ENCODE measurements at places on chromosomes 11 and 22.

- no peak for DNase-seq
Observed at GRCh38 chr11:71537537-71537936, 288 bp upstream of the KRTAP5-8 start.

GRCh38 chr11:130455483-130456127 is 7.2 kb downstream of the ADAMTS15 start:
- no peak for DNase-seq

DNA sequence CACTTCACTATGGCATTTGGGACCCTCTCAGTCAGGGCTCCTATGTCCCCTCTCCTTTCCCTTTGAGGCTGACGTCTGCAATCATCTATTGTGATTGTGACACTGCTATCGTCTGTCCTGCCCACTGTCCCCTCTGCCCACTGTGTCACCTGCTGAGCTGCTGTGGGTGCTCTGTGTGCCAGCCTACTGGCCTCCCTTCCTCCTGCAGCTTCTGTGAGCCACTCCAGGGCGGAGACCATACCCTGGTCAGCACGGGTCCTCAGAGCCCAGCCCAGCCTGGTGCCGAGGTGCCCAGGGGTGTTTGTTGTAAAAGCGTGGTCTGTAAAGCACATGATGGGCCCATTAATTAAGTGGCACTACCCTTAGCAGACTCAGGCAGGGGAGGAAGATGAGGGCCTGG is 29.4 kb downstream of the MPPED1 start:
- no peak for DNase-seq

DNA sequence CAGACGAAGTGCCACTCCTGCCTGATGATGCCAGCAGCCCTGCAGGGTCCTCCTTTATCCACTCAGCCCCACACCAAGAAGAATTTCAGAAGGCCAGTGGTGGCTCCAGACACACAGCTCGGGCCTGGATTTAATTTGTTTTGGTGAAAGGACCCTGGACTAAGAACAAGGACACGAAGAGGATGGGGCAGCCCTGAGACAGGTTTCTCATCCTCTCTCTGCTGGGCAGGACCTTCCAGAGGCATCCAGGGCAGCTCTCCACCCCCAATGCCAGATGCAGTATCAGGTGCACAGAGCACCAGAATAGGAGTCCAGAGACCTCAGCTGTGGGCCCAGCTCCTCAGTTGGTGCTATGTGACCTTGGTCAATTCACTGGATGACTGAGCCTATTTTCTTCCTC is 72.0 kb downstream of the TRIM29 start:
- DNase-seq: no peak

GRCh38 chr11:87179621-87180020 is 141.9 kb downstream of the TMEM135 start:
- no peak for DNase-seq

- no peak for DNase-seq
Observed at GRCh38 chr11:75547617-75548058, 14.4 kb upstream of the SERPINH1 start.

DNA sequence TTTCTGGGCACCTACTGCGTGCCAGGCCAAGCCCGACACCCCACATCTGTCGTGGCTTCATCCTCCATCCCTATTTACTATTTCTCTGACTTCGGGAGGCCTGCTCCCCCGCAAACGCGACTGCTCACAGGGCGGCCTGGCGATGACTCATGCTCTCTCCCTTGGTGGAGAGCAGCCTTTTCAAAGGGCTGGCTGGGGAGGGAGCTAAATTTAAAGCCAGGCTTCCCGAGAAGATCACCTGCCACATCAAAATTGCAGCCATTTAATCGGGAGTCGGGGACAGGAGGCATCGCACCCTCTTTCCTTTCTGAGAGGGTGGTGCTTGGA is 24.9 kb upstream of the SHISAL1 start:
- no peak for DNase-seq

DNA sequence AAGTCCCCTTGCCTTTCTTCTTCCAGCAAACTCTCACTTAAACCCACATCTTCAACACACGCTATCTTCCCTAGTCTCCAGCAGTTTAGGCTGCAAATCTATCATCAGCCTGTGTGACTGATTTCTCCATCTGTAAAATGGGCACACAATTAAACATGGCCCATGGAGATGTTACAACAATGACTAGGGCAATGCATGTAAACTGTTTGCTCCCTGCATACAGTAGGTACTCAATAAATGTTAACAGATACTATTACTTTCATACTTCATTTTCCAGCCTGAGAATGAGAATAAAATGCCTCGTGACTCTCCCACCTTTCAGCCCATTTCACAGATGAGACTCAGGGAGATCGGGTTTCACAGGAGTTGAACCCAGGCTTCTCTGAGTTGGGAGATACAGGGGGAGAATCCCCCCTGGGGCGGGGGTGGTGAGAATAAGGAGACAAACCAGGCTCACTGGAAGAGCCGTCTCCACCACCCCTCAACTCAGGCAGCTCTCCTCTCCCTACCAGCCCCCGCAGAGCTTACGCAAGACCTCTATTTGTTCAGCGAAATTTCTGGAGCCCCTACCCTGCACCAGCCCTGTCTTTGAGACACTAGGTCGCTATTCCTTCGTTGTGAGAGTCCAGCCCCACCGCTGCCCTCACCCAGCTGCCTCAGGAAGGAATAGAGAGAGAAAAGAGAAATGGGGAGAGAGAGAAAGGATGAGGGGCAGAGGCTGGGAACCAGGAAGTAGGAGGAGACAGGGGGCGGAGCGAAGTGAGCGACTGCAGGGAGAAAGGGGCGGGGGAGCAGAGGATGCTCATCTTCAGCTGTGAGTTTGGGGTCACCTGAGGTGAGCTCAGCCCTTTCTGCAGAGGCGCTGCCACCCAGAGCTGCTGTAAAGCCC is 42.1 kb upstream of the KLHL35 start:
- DNase-seq: peak; percentile 38

GRCh38 chr11:43518408-43519160 is 159.9 kb downstream of the TTC17 start:
- no peak for DNase-seq

- DNase-seq: no peak
Observed at GRCh38 chr11:74157169-74157568, 13.6 kb downstream of the C2CD3 start.

DNA sequence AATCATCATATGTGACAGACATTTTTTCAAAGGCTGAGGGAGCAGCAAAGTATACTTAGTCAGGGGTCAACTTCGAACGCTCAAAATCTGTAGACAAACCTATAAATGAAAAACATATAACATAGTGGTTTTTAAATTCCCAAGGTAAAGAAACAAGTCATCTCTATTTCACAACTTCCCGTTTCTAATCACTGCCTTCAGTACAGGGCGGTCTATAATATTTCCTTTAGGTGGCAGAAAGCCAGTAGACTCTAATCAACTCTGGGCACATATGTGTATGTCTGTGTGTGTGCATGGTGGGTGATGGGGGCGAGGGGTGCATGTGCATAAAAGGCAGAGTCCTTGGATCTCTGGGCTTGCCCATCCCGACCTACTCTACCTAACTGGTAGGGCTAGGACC is 55.0 kb upstream of the ARFGAP3 start:
- no peak for DNase-seq

- DNase-seq: peak; percentile 54
Observed at GRCh38 chr11:2166091-2166851, 5.3 kb upstream of the INS start.

GRCh38 chr11:116229236-116229970 is 543.4 kb downstream of the BUD13 start:
- no peak for DNase-seq

DNA sequence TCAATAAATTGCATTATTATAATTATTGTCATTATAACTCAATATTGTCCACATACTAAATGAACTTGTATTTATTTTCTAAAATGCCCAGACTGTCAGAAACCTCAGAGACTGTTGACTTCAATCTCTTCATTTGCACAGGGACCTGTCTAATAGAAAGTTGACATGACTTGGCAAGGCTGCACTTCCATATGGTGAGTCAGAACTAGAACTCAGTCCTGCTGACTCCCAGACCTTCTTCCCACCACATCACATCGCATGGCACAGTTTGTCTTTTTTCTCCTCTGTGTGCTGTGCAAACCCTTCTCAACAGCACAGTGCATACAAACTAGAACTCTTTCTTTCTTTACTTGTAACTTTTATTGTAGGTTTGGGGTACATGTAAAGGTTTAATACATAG is 215.1 kb upstream of the BLID start:
- no peak for DNase-seq

GRCh38 chr11:66432597-66432996 is 6.1 kb downstream of the MRPL11 start:
- no peak for DNase-seq

- DNase-seq: peak; percentile 10
Observed at GRCh38 chr22:46587492-46588278, 32.5 kb upstream of the GRAMD4 start.

DNA sequence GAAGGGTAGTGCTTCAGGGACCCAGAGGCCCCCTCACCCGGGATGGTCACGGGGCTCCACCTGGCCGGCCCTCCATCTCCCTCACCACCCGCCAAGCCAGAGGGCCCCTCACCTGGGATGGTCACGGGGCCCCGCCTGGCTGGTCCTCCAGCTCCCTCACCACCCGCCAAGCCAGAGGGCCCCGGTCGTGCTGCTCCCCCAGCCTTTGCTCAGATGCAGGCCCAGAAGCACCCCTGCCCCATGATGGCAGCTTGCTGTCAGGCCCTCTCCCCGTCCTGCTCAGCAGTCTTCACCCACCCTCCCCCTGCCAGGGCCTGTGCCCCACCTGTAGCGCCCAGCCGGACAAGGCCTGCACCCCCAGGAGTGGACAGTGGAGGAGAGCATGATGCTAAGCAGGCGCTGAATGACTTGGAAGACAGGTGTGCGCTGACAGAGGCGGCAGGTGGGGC is 7.3 kb downstream of the DENND6B start:
- DNase-seq: no peak

DNA sequence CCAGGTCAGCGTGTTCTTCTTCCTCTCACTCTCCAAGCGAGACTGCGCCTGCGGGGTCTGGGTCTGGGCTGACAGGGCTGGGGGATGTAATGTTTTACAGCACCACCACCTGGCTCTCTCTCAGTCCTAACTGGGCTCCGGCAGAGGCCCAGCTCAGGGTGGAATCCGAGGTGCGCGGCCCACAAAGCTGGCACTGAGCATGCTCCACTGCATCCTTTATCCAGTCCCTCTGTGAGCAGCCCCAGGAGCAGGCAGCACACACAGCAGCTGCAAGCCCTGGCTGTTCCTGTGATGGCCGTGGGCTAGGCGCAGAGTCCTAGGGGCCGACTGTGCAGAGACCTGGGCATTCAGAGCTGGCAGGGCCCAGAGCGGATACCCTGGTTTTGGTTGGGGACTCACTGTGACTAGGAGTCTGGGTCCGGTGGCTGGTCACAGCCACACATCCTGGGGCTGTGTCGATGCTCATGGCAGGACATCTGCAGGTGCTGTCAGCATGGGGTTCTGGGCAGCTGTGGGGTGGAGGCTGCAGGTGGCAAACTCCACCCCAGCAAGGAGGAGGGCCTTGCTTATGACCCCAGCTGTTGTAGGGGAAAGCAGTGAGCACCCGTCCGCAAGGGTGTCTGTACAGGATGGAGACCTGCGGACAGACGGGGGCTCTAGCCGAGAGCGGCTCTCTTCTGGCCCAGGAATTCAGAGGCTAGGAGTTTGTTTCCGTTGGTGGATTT is 4.0 kb downstream of the LRRC75B start:
- DNase-seq: no peak

DNA sequence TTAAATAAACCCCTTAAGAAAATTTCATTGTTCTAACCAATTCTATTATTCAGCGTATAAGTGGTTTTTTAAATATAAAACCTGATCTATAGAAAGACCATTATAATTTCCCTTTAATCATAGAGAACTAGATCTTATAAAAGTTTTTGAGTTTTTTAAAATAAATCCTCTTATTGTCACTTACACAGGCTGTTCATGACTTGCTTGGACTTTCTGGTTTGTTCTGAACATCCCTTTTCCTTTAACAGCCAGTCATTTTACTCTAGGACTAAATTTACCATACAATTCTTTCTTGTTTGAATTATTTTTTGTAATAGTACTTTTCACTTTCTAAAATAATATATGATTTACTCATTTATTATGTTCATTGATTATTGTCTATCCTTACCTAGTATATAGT is 4.7 kb downstream of the NXPE2 start:
- DNase-seq: no peak

DNA sequence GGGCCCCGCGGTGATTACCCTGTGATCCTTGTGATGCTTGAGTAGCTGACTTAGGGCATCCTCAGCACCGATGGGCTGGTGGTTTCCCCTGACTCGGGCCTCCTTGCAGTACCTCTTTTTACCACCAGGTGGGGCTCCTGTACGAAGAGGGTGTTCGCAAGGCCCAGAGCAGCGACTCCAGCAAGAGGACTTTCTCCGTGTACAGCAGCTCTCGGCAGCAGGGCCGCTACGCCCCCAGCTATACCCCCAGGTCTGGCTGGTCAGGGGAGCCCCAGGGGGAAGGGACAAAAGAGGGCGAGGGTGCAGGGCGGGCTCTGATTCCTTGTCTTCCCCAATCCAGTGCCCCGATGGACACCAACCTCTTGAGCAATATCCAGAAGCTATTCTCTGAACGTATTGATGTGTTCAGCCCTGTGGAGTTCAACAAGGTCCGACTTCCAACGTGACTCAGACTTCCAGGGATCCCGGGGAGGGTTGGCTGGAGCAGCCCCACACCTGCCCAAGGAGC is 1.3 kb upstream of the TM7SF2 start:
- DNase-seq: peak; percentile 95

- peak; percentile 28 for DNase-seq
Observed at GRCh38 chr11:119051440-119052162, 5.4 kb downstream of the HYOU1 start.

- no peak for DNase-seq
Observed at GRCh38 chr22:22565981-22566380, 6.9 kb upstream of the PRAME start.

GRCh38 chr11:73957654-73958361 is 7.0 kb downstream of the DNAJB13 start:
- no peak for DNase-seq

- no peak for DNase-seq
Observed at GRCh38 chr11:79080551-79080950, 360.3 kb downstream of the TENM4 start.

GRCh38 chr11:71505781-71506180 is 21.3 kb upstream of the KRTAP5-7 start:
- DNase-seq: no peak

- no peak for DNase-seq
Observed at GRCh38 chr11:47327949-47328348, 24.6 kb downstream of the MYBPC3 start.

GRCh38 chr11:124600621-124601320 is 10.5 kb upstream of the PANX3 start:
- no peak for DNase-seq

- DNase-seq: no peak
Observed at GRCh38 chr22:22616636-22617035, 27.8 kb upstream of the GGTLC2 start.

DNA sequence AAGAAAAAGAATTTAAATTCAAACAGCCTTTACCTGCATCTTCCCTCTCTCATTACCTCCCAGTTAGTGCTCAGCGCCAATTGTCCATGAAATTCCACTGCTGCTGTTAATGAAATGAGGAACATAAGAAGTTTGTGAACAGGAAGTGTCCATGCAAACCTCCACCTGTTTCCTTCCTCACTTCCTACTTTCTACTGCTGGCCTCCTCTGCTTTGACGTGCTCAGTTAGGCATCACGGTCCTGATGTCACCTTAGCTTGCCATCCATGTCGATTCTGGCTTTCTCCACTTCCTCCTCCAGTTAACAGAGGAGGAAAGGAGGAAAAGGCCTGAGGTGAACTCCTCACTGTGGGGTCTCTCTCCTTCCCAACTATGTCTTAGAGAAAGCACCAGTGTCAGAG is 26.9 kb upstream of the HTR3A start:
- no peak for DNase-seq

Data from stimulated activated CD4-positive, alpha-beta T cell treated with anti-CD3 and anti-CD28 coated beads, Interleukin-4, amount 100 ng/mL, for 4 hours (primary cell).